ENCODE measurements at places on chromosomes 12 and 14. TPM values are rescaled to one million over a fixed set of nuclear protein-coding genes. Genes with fewer than 3 reads are reported as not detected.

The DACT1 gene
- 2.2 TPM for total RNA-seq

GRCh38 chr12:93836620-93837260 lies 159.6 kb downstream of the CRADD start:
- DNase-seq: no peak

The AQP2 gene
- total RNA-seq: not detected

DNA sequence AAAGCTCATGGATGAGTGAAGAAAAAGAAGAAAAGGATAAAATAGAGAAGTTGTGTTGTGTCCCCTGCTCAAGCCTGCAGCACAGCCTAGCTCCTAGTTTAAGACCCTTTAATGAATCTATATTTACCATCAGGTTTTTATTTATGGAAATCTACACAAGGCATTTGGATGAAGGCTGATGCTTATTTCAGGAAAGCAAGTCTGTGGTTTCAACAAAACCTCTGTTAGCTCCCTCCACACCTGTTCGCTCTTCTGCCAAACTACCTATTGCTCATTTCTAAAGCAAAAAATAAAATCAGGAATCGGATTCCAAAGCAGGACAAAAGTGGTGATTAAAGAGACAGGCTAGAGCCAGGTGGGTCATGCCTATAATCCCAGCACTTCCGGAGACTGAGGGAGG lies 18.9 kb upstream of the MAP3K9 start:
- DNase-seq: no peak

GRCh38 chr12:117080661-117081144 lies 18.5 kb downstream of the TESC start:
- DNase-seq: no peak

DNA sequence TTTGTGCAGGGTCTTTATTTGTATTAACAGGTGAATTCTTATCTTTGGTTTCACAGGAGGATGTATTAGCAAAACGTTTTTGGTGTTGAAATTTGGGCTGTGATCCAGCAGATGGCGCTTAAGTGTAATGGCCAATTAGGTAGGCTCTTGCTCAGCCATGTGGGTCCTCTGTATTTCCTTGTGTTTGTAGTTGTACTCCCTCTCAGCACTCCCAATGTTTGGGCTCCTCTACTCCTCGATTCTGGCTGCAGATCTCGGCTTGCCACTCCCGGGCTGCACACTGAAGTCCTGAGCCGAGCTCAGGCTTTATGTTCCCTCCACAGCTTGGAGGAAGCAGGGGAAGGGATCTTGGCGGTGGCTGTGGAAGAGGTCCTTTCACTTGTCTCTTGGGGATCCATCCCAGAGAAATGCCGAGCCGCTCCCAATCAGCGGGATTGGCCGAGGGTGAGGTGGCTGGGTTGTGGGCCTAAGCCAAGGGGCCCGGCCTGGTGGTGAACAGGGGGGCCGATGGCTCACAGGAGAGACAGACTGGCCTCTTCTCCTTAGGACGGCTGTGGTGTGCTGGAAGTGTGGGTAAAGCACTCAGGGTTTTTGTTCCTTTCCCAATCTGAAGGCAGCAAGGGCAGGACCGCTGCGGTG lies 133.7 kb downstream of the AEBP2 start:
- peak; percentile 27 for DNase-seq

The HOTAIR gene
- total RNA-seq: not detected

The PACS2 gene
- total RNA-seq: 76.2 TPM

DNA sequence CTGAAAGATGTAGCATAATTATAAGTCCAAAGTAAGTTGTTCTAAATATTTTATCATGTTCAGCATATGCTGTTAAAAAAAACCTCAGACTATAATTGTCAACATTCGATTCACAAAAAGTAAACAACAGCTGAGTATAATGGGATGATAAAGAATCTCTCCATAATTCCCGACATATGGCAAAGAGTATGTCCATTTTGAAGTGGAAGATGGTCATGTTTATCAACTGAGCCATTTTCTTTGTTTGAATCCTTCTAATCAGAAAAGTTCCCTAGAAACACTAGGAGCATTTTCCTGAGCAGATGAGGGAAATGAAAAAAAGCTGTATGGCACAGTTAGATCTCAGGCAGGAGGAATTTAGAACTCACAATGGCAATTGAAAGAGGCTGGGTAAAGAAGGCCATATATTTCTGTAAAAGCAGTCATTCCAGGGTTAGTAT lies 192.1 kb upstream of the AMIGO2 start:
- no peak for DNase-seq

DNA sequence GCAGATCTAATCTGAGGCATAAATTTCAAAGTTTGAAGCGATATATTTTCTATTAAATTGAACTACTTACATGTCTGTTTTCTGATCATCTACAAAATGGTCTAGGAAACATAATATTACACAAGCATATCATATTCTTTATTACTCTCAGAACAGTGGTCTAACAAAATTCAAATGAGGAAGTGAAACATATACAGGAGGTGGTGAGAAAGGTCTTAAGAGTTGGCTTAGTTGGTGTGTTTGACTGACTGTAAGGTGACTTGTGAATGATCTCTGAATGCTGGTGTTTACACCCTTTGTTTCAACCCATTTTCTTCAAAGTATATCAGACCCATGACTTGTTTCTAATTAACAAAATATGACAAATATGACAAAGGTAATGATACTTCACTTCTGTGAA lies 1156.8 kb downstream of the SLC16A7 start:
- DNase-seq: no peak

- DNase-seq: no peak
Measured at GRCh38 chr14:102230481-102231210, 74.3 kb downstream of the MOK start.

The HEBP1 gene
- 68.3 TPM for total RNA-seq

The ZC3H10 gene
- total RNA-seq: 5.5 TPM
